ENCODE measurements at places on chromosomes 3 and 15. TPM values are rescaled to one million over a fixed set of nuclear protein-coding genes. Genes with fewer than 3 reads are reported as not detected.

Gene KBTBD12
- polyA plus RNA-seq: not detected

Gene CCDC33
- polyA plus RNA-seq: not detected

Gene OR5K4
- not detected for polyA plus RNA-seq

Gene ISLR
- not detected for polyA plus RNA-seq

Gene UQCC5
- polyA plus RNA-seq: 1.5 TPM

Gene CD80
- polyA plus RNA-seq: 15.0 TPM

Gene NOX5
- 0.01 TPM for polyA plus RNA-seq

Gene RETNLB
- not detected for polyA plus RNA-seq
